ENCODE measurements at places on chromosomes 13 and 19.

DNA sequence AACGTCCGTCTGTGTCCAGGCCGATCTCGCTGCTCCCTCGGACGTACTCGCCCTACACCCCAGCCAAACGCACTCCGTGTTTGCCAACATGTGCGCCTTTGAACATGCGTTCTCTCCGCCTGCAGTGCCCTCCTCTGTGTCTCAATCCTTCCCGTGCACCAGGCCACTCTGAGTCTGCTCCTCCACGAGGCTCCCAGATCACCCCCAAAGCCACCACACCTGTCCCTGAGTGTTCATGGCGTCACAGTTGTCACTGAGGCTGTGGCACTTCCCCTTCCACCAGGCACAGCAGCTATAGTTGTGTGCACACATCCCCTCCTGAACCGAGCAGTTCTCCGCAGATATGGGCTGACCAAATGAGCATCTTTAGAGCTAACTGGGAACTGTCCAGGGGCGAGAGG lies 35.6 kb downstream of the RASA3 start:
- no peak for DNase-seq

GRCh38 chr13:32748305-32748704 lies 162.1 kb downstream of the PDS5B start:
- DNase-seq = no peak

GRCh38 chr13:102751886-102752285 lies 21.7 kb downstream of the TEX30 start:
- no peak for DNase-seq

- peak; percentile 65 for DNase-seq
Observed at GRCh38 chr19:11194656-11195558, 2.4 kb downstream of the KANK2 start.

DNA sequence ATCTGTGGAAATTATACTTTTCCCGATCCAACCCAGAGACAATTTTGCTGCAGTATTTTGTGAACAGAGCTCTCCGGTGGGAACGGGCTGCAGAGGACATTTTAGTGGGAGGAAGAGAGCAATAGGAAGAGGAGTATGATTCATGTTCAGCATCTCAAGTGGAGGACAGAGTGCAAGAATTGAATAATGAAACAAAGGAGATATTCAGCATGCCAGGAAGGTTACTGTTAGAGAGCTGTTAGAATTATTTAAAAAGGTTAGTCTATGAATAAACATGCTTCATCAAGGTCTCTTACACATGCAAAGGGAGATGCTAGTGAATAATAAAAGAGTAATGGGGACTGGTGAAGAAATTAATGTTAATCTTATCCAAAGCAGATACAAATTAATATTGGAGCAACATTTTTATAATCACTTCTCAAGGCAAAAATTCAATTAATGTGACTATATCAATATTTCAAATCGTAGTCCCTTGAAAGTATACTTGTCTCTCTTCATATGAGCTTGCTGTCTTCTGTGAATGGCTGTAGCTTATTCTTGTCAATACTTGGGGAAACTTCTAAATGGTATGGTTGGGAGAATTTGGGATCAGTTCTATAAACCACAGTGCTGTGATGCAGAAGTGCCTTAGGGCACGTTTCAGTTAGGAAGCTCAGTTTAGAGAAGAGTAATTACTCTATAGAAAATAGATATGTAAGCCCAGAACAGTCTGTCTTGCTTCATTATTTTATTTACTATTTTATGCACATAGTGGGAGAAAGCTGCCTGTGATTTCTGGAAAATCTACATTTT lies 1165.8 kb downstream of the OLFM4 start:
- DNase-seq = no peak

GRCh38 chr19:798415-799075 lies 1.3 kb downstream of the PTBP1 start:
- DNase-seq = no peak

- DNase-seq = no peak
Observed at GRCh38 chr19:11710313-11710712, 28.4 kb downstream of the ZNF823 start.

DNA sequence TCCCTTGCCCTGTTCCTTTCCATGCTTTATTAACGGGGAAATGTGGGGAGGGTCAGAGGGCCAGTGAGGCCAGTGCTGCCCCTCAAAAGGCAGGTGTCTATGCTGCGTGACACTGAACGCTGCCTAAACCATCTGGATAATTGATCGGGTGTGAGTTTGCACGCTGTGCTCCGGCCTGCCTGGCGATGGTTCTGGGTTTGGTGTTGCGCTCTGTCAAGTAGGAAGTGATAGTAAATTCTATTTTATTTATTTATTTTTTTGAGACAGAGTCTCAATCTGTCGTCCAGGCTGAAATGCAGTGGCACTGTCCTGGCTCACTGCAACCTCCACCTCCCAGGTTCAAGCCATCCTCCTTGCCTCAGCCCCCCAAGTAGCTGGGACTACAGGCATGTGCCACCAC lies 86.5 kb downstream of the ATP11A start:
- DNase-seq = no peak

DNA sequence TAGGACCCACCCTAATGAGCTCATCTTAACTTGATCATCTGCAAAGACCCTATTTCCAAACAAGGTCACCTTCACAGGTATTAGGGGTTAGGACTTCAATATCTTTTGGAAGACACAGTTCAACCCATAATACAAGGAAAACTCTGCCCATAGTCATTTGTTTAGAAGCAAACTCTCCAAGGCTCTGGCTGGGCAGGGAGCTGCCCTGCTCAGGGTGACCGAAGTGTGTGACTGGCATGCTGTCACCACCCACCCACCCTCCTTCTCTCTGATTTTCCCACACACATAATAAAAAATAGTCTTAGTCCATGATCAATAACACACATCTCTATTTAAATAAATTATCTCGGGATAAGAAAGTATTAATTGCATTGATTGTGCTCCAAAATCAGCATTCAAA lies 161.1 kb downstream of the KCTD15 start:
- DNase-seq = no peak

DNA sequence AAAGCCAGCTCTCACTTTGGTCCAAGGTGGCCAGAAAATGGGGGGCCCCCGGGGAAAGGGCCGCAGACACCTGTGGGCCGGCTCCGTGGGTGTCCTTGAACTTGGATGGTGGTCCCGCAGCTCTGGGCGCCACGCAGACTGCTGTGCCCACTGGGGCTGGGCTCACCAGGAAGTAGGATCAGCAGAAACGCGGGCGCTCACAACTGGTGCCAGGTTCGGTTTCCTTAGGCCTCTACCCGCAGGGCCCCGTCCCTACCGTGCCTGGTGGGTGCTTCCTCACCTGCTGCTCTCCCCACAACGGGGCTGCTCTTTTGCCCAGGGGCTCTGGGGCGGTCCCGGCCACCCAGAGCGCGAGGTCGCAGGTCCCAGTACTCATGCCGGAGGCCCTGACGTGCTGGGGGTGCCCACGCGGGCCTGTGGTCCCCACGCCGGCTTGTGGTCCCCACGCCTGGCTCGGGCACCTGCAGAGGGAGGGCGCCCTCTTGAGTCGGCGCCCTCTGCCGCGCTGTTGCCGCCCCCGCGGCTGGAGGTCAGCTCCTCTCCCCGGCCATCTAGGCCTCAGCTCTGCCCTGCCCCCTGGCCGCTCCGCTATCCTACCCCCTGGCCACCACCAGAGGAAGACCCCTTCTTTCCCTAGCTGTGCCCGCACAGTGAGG lies 1303.6 kb downstream of the UQCRFS1 start:
- no peak for DNase-seq

DNA sequence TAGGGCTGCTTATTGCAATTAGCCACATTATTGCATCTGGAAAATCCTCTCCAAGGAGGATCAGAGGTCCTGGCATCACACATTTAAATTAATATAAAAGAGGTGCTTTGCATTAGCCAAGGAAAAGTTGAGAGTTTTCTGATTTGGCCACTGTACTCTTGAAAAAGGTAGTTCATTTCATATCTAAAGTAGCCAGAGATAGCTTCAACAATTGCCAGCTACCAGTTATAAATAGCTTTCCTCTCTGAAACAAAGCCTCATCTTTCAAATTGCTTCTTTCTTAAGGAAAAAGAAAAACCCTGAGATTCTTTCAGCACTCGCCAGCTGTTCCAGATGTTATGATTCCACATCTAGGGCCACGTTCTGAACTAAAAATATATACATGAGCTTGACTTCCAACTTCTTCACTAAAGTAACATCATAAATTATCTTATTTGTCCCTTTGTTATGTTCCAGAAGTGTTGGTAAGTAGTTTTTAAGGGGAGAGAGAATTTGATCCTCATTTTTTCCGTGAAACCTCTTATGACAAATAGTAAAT lies 69.6 kb downstream of the ERCC5 start:
- DNase-seq = no peak

- no peak for DNase-seq
Observed at GRCh38 chr19:39098365-39099269, 14.4 kb downstream of the ACP7 start.

DNA sequence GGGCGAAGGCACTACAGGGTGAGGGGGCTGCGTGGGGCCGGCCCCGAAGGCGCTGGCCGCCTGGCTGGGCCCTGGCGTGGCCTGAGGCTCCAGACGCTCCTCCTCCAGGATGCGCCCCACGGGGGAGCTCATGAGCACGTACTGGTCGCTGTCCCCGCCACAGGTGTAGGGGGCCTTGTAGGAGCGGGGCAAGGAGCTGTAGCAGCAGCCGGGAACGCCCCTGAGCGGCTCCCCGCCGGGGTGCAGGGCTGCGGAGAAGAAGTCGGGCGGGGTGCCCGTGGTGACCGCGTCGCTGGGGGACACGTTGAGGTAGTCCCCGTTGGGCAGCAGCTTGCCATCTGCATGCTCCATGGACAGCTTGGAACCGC lies 3.0 kb downstream of the IRS2 start:
- no peak for DNase-seq

DNA sequence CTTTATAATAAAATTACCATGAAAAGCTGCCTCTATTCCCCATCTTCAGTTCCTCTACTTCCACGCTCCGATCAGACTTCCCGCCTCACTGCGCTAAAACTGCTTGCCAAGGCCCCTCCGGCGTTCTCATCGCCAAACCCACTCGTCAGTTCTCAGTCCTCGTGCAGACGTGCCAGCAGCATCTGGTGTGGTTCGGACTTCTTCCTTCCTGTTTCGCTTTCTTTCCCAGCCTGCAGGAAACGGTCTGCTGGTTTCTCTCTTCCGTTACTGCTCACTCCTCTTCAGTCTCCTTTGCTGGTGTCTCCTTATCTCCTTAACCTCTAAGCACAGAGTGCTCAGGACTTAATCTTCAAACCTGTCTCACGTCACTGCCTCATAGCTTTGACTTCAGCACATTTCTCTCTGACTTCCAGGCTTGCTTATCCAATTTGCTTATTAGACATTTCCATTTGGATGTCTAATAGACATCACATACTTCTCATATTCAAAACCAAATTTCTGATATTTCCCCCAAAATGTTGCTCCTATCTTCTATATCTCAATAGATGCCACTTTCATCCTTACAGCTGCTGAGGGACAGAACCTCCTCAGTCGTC lies 40.3 kb downstream of the RCBTB2 start:
- DNase-seq = no peak

DNA sequence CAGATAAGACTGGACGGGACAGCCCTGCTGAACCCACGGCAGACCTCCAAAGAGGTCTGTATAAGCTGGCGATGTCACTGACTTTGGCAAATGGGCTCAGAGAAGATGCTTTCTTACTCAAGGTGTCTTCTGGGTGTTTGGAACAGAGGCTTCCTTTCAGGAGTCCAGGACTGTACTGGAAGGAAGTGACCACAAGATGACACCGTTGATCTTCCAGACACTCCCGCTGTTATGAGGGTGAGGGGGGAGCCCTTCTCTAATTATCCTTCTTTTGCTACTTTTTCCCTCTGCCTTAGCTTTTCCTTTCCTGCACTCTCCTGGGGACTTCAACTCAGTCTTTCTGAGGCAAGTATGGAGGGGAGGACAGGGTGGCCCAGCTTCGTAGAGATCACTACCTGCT lies 65.2 kb upstream of the ZNF599 start:
- no peak for DNase-seq

DNA sequence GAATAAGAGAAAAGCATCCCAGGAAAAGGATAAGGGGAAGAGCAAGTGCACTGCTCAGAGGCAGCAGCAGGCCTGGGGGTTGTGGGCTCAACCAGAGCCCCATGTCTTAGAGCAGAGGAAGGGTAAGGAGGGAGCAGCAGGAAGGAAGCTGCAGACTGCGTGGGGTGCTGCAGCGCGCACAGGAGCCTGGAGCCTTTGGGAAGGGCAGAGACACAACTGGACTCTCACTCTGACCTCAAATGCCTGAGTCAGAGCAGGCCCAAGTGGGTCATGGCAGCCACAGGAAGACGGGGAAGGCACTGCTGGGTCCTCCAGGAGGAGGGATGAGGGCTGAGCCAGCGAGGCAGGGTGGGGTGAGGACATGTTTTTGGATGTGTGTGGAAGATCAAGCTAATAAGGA lies 31.6 kb downstream of the SIGLEC7 start:
- no peak for DNase-seq

- no peak for DNase-seq
Observed at GRCh38 chr13:72149701-72150100, 282.7 kb upstream of the DACH1 start.

DNA sequence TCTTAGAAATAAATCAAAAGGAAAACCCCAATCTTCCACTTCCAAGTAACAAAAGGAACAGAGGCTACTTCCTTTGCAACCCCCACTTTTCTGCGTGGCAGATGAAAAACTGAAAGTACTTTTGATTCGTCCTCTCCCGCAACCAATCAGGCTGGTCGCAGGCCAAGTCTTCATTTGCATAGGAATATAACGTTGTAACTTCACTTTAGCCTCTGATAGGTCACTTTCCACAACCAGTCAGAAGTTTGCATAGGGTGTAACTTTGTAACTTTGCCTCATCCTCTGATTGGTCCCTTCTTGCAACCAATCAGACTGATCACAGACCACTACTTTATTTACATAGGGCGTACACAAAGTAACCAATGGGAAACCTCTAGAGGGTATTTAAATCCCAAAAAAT lies 37.2 kb downstream of the TGDS start:
- DNase-seq = no peak

DNA sequence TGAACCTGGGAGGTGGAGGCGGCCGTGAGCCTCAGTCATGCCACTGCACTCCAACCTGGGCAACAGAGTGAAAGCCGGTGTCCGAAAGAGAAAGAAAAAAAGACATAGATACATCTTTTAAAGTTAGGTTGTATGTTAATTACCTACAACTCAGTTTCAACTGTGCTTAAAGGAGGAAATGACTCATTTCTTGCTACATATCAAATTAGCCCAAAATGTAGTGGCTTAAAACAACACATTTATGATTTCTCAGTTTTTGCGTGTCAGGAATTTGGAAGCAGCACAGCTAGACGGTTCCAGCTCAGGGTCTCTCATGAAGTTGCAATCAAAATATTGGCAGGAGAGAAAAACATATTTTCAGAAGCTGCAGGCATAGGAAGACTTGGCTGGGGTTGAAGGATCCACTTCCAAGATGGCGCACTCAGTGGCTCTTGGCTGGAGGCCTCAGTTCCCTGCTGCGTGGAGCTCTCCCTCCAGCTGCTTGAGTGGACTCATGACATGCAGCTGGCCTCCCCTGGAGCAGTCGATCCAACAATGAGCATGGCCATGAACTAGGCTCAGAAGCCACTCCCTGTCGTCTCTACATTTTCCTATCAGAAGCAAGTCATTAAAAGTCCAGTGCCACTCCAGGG lies 7.1 kb downstream of the LDLR start:
- DNase-seq = no peak

- DNase-seq = no peak
Observed at GRCh38 chr13:114077933-114078325, 54.5 kb downstream of the RASA3 start.

GRCh38 chr19:22976248-22976647 lies 26.7 kb downstream of the ZNF728 start:
- DNase-seq = no peak

Measured in left renal pelvis (tissue), 4 donors.